ENCODE measurements at places on chromosomes 1 and 21.

- no peak for DNase-seq
These were observed 28.4 kb downstream of the CHML start for GRCh38 chr1:241611736-241612135.

DNA sequence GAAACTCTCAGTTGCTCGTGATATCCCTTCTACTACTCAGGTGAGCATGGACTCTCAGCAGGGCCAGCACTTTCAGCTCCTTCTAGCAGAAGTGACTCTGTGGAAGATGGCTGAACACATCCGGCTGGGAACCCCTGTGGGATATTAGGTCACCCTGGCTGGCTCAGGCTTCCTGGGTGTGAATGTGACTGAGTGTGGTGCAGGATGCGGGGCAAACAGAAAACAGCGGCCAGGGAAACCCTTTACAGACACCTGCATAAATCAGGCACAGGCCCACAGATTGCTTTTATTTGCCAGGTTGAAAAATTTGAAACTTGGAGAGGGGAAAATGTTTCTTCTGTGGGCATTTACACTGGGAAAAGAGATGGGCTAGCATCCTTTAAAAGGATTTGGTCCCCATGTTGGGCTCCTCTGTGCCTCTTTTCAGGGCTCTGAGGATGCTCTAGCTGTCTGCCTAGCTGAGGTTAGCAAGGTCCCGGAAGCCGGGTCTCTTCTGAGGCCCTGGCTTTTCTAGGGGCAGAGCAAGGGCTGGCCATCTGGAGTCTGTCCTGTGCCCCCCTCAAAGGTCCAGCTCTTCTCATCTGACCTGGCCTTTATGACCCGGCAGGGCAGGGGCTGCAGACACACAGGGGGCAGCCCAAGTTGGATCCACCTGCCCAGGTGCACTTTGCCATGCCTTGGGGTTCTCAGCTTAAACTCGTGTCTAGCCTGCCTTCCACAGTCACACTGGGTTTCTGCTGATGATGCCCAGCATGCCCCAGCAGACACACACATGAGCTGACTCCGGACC lies 243.0 kb downstream of the SIPA1L2 start:
- no peak for DNase-seq

DNA sequence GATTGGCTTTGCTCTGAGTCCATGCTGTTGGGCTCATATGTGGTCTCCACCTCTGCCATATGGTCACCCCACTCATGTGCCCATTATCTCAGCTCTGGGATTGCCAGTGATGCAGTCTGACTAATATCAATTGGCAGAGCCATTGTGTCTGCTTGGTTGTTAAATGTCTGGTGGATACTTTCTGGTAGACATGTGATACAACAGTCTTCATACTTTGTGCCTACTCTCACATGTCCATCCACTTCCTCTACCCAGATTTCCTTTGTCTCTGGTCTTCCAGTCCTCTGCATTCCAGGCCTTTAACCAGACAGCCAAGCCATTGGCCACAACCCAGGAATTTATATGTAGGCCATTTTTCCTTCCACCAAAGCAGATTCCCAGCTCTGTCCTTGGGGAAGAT lies 30.8 kb upstream of the DIPK1A start:
- DNase-seq: no peak

GRCh38 chr1:19840228-19840627 lies 25.1 kb upstream of the RNF186 start:
- DNase-seq: no peak

All from WERI-Rb-1 (cell line).